ENCODE measurements at places on chromosomes 16 and 17.

DNA sequence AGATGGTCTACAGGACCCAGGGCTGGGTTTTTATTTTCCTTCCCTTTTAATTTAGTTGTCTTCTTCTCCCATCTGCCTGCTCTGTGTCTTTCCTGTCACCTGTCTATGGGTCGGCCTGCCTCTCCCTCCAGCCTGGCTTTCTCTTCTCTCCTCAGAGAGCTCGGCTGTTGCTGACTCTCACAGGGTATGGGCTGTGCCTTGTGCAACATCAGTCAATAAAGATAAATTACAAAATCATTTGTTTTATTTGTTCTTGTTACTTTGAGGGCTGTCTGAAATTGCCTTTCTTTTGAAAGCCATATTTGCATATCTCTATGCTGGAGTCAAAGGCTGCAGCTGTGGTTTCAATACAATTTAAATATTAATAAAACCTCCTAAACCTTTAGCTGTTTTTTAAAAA lies 15.6 kb downstream of the RND2 start:
- DNase-seq = no peak

- DNase-seq = no peak
Measured at GRCh38 chr17:10286324-10286723, 86.5 kb downstream of the MYH13 start.

- no peak for DNase-seq
Measured at GRCh38 chr16:64659866-64660265, 462.0 kb downstream of the CDH11 start.

GRCh38 chr16:55107851-55108250 lies 177.2 kb downstream of the IRX5 start:
- no peak for DNase-seq

- DNase-seq = no peak
Measured at GRCh38 chr16:63426275-63426870, 1390.1 kb upstream of the CDH8 start.

GRCh38 chr16:86048221-86048620 lies 149.3 kb downstream of the IRF8 start:
- DNase-seq = no peak

All from inflammatory macrophage (primary cell).